AG10803 (cell line): ENCODE measurements at places on chromosomes 6 and 20.

- no peak for DNase-seq
Observed at GRCh38 chr6:95274686-95275235, 302.6 kb upstream of the MANEA start.

GRCh38 chr20:62274332-62274950 is 28.4 kb upstream of the ADRM1 start:
- no peak for DNase-seq

DNA sequence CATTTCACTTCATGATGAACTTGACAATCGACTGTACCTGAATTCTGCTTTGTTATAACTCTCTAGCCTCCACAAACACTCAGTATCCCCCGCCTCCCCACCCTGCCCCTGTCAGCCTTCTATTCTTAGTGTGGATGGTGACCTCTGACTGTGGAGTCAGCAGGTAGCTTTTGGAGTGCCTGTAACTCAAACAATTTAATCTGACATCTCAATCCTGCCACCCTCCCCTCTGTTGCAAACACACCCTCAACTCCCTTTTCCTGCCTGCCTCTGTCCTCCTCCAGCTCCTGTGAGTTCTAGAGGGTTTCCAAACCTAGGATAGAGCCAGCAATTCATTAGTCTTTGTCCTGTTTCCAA is 20.3 kb downstream of the DAAM2 start:
- no peak for DNase-seq

- DNase-seq, result peak; percentile 23
Observed at GRCh38 chr20:63270606-63271325, 1.8 kb upstream of the ARFGAP1 start.

DNA sequence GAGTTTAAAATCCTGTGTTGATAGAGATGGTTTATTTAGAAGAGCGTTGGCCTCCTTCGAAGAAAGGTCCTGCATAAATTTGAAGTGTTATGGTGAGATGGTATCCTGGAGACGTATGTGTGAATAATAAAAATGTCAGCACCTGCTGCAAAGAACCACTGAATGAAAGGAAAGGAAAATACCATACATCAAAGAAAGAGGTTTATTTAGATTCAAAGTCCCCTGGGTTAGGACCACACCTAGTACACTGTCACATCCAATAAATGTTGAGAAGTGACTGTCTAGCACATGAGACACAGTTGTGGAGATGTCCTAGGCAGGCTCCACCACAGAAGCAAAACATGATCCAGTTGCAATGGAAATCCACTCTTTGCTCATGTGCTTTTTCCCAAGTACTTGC is 214.7 kb downstream of the PAX1 start:
- DNase-seq, result no peak

GRCh38 chr20:59269411-59270025 is 30.9 kb upstream of the EDN3 start:
- DNase-seq, result no peak

DNA sequence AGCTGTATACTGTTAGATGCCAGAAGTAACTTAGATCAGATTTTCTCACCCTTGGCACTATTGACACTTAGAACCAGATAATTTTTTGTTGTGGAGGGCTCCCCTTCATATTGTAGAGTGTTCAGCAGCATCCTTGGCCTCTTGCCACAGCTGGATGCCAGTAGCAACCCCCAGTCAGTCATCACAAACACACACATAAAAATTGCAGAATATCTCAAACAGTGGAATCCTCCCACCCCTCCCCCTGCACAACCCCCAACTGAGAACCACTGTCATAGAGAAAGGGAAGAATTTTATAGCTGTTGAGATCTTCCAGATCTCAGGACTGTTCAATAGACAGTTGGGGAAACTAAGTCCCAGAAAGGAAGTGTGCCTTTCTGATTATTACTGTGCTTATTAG is 81.2 kb upstream of the VSTM2L start:
- DNase-seq, result peak; percentile 85

- no peak for DNase-seq
Observed at GRCh38 chr6:77124604-77125003, 338.7 kb downstream of the HTR1B start.

DNA sequence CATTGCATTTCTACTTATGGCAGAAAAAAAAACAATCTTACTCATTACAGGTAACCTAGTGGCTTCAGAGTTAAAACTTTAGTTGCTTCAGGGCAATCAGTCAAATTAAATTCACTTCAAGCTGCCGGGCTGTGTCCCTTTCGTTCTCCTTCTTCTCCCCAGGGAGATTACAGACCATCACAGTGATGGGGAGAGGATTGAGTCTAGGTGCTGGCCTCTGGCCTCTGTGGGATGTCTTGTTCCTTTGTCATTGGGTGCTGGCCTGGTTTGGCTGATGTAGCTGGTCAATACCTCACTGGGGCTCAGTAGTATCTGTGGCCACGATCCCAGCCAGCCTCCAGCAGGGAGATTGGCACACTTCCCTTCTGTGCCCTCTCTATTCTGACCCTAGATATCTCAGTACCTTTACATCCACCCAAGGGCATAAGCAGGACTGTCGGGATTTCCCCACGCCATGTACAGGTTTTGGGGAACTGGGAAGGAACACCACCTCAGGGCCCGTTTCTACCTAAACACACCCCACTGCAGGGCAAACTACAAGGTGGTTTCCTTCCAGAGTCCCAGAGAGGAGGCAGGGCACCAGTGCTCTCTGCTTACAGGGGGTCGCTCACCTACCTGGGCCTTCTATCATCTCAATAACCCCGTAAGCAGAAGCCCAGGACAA is 15.4 kb downstream of the FYN start:
- no peak for DNase-seq

- DNase-seq, result peak; percentile 78
Observed at GRCh38 chr6:115441651-115442050, 619.0 kb downstream of the FRK start.

- DNase-seq, result no peak
Observed at GRCh38 chr20:61321481-61321880, 69.4 kb downstream of the CDH4 start.

DNA sequence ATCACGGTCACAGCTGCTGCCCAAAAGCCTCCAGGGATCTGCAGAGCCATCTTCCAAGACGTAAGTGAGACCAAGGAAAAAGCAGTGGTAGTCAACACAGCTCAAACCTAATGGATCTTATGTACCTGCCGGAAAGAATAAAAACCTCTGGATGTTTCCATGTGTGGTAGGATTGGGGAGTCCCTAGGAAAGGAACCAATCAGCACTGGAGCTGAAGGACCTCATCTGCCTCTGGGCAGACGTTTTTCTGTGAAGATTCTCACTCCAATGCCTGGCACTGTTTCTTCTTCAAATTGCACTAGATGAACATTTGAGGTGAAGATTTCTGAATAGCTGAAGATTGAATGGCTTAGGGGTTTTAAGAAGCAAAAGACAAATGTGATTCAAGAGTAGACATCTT is at the start of gene HLA-DQB2:
TSS of gene HLA-DQB2 (minus strand) at position 112 of the 400 bp plus-strand sequence. CDS start at position 50, 62 bp downstream.
- no peak for DNase-seq

DNA sequence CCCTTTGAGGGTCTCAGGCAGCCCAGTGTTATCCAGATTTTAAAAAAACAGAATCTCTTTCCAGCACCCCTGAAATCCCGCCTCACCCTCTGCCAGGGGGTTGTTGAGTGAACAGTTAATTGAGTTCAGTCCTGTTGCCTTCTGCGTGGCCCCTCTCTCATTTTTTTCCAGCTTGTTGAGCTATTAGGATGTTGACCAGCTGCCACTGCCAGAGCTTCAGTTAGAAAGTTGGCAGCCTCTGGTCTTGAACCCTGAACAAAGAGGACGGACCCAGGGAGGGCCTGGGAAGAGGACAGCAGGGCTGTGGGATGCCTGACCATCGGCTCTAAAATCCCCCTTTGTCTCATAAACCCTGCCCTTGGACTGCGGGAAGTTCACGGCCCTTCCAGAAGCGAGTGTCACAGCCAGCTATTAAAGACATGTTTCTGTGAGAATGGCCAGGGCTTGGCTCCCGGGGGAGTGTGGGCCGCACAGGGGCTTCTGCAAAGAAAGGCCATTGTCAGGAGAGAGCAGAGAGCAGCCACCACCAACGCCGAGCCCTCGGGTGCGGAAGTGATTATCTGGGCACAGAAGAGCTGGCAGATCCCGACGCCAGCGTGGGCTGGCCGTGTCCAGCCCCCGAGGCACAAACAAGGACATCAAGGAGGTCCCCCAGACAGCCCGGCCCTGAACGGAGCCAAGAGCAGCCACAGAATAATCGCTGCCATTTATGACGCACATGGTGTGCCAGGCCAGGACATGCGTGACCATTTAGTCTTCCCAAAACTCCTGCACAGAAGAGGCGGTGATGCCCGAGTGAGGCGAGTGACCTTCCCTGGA is 189.0 kb downstream of the ANKRD60 start:
- DNase-seq, result no peak

DNA sequence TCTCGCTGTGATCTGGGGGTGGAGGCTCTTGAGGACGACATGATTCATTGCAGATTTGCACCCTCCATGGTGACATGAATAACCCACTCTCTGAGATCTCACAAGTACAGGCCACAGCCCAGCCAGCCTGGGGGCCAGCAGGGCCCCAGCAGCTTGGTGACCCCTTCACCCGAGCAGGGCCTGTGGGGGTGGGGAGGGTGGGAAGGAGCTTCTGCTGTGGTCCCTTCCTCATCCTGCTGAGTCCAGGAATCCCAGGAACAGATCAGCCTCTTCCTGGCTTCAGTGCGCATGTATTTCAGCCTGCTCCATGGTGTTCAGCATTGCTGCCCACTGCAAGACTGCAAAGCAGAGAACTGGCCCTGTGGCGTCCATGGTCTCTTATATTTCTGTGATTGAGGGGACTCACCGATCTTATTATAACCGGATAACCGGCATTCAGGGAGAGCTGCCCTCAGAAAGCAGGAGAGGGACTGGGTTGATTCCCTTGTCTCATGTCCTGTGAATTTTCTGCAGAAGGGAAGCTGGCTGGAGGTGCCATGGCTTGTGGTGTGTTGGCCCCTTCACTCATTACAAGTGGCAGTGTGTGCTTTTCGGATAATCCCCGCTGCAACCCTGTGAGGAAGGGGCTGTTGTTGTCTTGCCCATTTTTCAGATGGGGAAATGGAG is 118.8 kb upstream of the FRMD1 start:
- no peak for DNase-seq

DNA sequence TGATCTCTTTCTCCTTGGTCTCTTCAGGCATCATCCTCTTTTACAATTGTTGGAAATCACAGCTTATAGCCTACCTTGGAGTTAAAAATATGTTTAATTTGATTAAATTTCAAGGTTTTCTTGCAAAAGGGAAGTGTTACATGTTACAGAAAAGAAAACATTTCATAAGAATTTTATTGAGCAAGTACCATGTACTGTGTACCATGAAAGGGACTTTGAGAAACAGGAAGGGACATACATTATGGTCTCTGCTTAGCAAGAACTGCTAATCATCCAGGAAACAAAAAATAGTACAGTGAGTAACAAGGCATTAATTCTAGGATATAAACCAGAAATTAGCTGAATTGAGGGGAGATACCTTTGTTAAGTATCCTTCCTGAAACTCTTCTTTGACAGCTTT is 145.3 kb upstream of the SPACA1 start:
- DNase-seq, result no peak

GRCh38 chr6:54913211-54913610 is 66.6 kb downstream of the FAM83B start:
- DNase-seq, result no peak

DNA sequence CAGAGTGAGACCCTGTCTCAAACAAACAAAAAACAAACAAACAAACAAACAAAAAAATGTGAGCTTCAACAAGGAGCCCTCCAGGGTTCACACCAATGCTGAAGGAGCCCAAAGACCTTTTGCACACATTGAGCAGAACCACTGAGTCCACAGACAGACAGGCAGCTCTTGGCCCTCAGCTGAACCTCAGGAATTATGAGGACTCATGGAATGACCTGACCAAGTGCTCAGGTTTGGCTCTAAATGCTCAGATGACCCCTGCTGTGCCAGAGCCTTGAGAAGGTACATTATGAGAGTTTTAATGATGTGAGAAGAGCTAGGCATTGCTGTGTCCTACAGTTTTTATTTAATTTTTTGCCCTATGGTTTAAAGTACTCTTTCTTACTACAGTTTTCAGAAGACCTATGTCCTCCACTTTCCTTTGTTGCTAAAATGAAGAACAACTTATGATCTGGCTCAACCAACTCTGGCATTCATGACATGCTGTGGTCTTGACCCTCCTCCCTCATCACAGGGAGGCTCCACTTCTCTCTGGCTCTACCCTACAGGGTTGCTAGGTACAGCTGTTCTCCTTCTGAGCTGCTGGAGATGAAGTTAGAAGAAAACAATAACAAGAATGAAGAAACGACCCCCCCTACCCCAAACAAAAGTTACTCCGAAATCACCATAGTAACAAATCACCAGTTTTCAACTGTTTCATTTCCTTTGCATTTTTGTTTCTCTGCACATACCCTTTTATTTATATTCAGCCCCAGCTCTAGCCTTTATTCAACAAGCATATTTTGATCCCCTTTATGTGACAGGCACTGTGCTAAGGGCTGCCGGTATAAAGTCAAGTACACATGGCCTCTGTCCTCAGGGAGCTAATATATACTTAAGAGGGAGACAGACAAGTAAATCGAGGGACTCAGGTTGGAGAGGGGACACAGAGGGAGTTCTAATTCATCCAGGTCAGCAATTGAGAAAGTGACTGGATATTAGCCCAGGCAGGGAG is 128.7 kb upstream of the TRAF3IP2 start:
- peak; percentile 63 for DNase-seq

- DNase-seq, result peak; percentile 25
Observed at GRCh38 chr6:149935246-149935645, 6.6 kb upstream of the ULBP2 start.

DNA sequence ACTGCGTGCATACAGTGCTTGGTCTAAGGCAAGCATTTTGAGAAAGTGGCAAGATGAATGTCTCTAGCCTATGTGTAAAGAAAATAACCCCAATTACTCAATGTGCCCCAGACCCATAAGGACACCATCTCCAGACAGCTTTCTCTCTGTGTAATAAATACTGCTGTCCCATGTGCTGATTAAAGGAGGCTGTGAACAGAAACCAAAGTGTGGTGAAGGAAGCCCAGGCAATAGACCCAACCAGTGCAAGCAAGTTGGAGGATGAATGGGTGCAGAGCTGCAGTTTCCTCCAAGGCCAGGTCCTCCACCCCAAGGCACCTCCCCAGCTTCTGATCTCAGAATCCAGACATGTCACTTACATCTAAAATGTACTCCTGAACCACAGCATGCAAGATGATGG is 60.6 kb downstream of the TRAM2 start:
- DNase-seq, result no peak

DNA sequence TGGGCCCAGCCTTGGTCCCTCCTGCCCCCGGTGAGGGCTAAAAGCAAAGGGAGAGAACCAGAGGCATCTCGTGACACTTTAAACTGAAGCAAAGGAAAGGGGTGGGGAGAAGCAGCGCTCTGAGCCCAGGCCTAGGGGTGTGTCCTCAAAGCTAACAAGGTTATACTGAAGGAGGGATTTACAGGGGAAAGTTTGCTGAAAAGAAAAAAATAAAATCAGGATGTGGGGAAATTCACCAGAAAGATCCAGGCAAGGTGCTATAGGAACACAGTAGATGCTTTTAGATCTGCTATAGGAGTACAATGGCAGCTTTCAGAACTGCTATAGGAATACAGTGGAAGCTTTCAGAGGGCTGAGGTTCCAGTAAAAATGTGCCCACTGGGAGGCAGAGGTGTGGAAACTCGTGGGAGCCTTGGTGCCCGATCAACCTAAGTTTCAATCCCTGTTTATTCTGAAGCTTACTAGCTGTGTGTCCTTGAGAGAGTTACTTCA is at the start of gene COL9A1:
TSS of gene COL9A1 (minus strand) at position 51 of the 492 bp plus-strand sequence. CDS start 160 bp downstream, outside the sequence.
- DNase-seq, result no peak
